ENCODE measurements at places on chromosomes 7 and 10.
A peak's percentile ranks its signal among the peaks of the same experiment; 100 is the strongest.

DNA sequence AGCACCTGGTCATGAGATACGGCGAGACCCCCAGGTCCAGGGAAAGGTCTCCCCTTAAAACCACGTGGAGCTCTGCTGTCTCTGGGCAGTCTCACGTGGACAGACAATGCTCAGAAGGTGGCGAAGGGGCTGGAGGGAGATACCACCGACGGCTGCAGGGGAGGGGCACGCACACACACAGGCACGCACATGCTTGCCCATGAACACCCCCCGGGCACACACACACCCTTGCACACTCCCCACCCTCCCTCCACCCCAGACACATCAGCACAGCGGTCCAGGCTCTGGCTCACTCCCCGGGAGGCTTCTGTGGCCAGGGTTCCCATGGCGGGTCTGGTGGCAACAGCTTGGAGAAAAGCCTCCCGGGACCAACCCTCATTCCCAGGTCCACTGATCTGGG is 52.4 kb upstream of the TNRC18 start:
- no peak for DNase-seq

DNA sequence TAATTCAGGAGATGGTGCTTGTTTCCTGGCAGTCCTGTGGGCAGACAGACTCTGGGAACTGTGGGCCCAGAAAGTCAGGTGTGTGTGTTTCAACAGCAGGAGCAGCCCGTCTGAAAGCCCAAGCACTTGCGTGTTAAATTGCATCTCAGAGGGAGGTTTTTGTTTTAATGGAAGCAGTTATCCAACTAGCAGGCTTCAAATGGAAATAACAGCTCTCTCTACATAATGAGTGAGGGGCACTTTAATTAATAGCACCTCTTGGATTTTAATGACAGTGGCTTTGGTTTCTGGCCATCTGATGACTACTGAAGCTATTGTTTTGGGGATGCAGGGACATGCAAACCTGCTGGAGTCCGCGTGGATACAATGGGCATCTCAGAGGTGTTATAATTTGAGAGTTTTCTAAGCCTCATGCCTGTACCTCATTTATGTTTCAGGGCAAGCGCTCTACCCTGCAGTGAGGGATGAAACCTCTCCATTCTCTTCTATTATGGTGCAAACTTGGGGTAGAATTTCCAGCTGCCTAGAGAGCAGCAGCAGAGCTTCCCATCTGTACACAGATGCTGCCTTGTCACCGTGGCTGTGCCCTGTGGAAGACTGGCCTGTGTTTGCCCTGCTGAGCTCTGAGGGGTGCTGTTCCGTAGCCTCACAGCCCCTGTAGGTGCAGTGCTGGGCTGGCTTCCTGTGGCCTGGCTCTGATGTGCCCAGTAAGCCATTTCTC is 206.6 kb upstream of the GPR26 start:
- no peak for DNase-seq

GRCh38 chr7:65219623-65220022 is 154.0 kb upstream of the ZNF92 start:
- no peak for DNase-seq

- no peak for DNase-seq
Observed at GRCh38 chr10:13654846-13655245, 68.1 kb downstream of the PRPF18 start.

GRCh38 chr7:45692031-45692430 is 117.9 kb downstream of the ADCY1 start:
- DNase-seq: no peak

- DNase-seq: no peak
Observed at GRCh38 chr7:70040970-70041766, 442.9 kb downstream of the AUTS2 start.

- no peak for DNase-seq
Observed at GRCh38 chr10:93063144-93063976, 2.8 kb downstream of the CYP26C1 start.

GRCh38 chr10:78981970-78982281 is 86.8 kb upstream of the ZMIZ1 start:
- DNase-seq: no peak

- DNase-seq: no peak
Observed at GRCh38 chr10:6187278-6187677, 15.5 kb upstream of the PFKFB3 start.

DNA sequence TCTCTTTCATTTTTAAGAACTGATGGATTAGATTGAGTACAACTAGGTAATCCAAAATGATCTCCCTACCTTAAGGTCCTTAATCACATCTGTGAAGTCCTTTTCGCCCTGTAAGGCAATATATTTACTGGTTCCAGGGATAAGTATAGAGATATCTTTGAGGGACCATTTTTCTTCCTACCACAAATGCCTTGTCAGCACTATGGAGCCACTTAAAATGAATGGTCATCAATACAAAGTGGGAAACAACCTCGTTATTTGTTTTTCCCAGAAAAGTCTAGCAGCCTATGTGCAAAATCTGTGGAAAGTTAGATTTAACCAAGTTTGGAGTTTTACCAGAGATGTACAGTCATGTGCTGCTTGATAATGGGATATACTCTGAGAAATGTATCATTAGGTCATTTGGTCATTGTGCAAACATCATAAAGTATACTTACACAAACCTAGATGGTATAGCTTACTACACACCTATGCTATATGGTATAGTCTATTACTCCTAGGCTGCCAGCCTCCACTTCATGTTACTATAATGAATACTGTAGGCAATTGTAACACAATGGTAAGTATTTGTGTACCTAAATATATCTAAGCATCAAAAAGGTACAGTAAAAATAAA is 366.2 kb upstream of the TMEM229A start:
- DNase-seq: no peak

GRCh38 chr10:103120977-103121735 is 71.9 kb downstream of the NT5C2 start:
- DNase-seq: no peak

GRCh38 chr10:122225330-122225729 is 45.8 kb upstream of the BTBD16 start:
- no peak for DNase-seq

DNA sequence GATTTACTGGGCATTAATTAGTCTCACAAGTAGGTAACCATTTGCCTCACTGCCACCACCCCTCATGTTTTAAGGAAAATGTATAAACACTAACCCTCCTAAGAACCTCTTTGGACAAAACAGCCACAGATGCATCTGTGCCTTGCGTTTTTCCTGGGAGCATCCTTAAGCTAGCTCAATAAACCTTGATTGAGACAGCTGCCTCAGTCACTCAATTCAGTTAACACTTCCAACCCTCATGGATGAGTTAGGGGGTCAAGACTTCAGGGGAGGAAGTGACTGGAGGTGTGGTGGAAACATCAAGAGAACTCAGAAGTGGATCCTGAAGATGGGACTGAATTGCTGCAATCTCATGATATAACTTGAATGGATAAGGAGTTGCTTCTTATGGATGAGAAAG is 31.5 kb downstream of the CUL2 start:
- DNase-seq: no peak

GRCh38 chr10:52437205-52437646 is 123.1 kb downstream of the DKK1 start:
- no peak for DNase-seq

GRCh38 chr7:121624958-121625357 is 228.8 kb upstream of the FAM3C start:
- no peak for DNase-seq

DNA sequence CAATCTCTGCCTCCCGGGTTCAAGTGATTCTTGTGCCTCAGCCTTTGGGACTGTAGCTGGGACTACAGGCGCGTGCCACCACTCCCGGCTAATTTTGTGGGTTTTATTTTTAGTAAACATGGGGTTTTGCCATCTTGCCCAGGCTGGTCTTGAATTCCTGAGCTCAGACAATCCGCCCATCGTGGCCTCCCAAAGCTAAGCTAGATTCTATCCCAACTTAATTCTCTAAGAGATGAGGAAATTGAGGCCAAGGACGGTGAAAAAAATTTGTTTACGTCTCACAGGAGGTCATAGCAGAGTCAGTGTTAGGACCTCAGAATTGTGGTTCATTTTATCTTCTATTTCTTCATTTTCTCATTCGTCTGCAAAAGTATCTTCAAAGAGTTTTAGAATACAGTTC is 6.1 kb downstream of the CCAR1 start:
- DNase-seq: no peak

DNA sequence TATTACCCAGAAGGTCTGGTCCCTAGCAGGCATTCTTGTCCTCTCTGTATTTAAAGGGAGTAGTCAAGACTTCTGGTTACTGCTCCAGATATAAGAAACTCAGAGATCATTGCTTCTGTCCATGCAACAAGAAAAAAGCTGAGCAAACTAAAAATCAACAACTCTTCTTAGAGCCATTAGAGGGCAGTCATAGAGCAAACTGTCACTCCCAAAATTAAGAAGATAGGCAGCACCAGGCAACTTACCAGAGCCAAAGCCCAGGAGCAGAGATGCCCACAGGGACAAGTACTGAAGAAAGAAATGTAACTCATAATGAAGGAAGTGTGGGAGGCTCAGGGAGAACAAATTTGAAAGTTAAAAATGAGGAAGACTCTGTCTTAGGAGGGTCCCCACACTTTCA is 472.9 kb upstream of the COBL start:
- DNase-seq: no peak

GRCh38 chr7:53521638-53522184 is 486.3 kb downstream of the POM121L12 start:
- no peak for DNase-seq

GRCh38 chr10:63208986-63209385 is 75.9 kb downstream of the NRBF2 start:
- DNase-seq: no peak

DNA sequence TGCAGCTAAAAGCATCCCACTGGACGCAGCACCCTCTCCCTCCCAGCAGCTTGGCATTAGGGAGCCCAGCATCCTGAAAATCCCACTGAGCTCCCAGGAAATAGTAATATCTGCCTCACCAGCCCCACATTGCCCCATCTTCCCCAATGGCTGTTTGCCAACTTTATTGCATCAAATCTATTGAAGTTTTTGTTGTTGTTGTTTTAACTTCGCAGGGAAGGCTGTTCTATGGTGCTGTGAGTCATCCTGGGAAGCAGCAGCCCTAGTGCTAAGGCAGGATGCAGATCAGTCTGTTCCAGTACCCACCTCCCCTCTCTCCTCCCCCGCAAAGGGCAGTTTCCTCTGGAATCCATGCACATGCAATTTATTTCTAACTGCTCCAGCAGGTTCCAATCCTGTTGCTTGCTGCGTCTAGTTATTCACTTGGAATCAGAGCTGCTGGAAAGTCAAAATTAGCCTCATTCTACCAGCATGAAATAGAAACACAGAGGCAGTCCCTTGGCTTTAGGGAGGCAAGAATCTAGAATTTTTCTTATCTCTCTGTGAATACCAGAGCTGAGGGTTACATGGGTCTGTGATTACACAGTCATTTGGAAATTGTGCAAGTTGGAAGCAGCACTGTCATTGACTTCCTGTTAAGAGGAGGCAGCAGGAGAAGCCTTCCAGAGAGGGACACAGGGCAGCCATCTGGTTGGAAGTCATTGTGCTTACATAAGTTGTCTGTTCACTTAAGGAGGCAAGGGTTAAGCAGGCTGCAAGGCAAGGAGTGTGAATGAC is 115.9 kb upstream of the CACUL1 start:
- DNase-seq: no peak

DNA sequence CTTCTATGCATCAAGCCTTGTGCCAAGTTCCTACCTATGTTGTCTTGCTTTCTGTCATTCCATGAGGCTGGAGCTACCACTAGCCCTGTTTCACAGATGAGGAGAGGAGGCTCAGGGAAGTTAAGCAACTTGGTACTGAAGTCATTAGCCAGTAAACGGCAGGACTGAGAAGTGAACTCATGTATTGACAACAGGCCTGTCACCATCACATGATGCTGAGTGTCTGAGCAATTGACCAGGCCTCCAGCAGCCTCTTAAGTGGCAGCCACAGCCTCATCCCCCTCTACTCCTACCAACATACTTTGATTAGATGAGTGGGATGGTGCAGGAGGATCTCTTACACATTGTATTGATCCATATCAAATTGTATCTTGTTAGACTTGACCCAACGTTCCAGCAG is 317.6 kb downstream of the GRID1 start:
- DNase-seq: no peak

- DNase-seq: no peak
Observed at GRCh38 chr10:52346394-52347326, 32.6 kb downstream of the DKK1 start.

GRCh38 chr7:79806161-79806734 is 328.4 kb upstream of the GNAI1 start:
- no peak for DNase-seq

DNA sequence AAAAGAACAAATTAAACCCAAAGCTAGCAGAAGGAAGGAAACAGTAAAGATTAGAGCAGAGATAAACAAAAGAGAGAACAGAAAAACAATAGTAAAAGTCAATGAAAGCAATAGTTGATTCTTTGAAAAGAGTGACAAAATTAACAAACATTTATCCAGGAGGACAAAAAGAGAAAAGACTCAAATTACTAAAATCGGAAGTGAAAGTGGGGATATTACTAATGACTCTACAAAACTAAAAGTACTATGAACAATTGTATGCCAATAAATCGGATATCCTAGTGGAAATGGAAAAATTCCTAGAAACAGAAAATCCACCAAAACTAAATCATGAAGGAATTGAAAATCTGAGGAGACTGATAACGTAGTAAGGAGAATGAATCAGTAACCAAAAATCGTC is 96.3 kb downstream of the SNX13 start:
- DNase-seq: no peak

GRCh38 chr7:100556541-100556940 is 17.2 kb downstream of the SAP25 start:
- no peak for DNase-seq

DNA sequence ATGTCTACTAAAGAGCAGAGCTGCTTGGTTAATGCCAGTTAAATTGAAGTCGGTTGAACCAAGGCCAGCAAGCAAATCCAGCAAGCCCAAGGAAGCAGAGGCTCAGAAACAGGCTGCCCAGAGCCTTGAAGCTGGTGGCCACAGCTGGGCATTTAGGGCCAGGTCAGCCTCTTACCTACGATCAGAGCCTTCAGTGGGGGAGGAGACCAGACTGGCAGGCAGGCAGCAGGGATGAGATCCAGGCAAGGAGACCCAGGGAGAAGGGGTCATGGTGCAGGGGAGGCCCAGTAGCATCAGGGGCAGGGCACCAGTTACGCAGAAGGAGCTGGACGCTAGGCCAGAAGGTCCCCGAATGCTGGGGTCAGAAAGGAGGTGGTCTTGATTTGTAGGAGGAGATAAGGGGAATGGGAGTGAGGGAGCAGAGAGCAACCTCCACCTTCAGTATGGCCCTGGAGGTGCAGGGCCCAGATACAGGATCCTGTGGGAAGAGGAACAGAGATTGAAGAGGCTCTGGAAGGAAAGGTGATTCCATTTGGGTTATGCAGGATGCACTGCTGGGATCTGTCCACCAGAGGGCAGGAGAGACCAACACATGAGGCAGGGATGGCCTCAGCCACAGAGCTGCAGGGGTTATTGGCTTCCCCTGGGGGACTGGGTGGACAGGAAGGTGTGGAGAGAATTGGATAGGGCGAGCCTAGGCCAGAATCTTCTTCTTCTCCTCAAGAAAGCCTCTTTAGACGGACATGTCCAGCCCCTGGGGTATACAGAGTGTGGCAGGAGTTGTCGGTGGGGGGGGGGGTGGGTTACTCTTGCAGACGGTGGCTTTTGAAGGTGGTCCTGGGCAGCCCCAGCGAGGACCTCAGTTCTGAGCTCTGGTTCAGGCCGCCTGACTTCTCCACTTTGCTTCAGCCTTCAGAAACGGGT is 132.6 kb upstream of the PODXL start:
- DNase-seq: peak; percentile 56

- no peak for DNase-seq
Observed at GRCh38 chr10:43114743-43115611, 23.3 kb upstream of the CSGALNACT2 start.

All from CD4-positive, alpha-beta T cell treated with Interleukin-12 subunit alpha and Interleukin-12 subunit beta, for 1 hour (primary cell).